ENCODE measurements at places on chromosomes 7 and 10.

GRCh38 chr10:91785830-91786229 is 12.4 kb upstream of the TNKS2 start:
- peaks cover 6% of the 10 kb centered on the region for H3K27me3 ChIP-seq
- no peak for DNase-seq
- no peak overlapping the region for H3K4me3 ChIP-seq

GRCh38 chr10:125093199-125093973 is 67.0 kb downstream of the CTBP2 start:
- no peak overlapping the region for H3K27ac ChIP-seq
- no peaks in the 10 kb centered on the region for H3K36me3 ChIP-seq
- H3K4me3 ChIP-seq = no peak overlapping the region

DNA sequence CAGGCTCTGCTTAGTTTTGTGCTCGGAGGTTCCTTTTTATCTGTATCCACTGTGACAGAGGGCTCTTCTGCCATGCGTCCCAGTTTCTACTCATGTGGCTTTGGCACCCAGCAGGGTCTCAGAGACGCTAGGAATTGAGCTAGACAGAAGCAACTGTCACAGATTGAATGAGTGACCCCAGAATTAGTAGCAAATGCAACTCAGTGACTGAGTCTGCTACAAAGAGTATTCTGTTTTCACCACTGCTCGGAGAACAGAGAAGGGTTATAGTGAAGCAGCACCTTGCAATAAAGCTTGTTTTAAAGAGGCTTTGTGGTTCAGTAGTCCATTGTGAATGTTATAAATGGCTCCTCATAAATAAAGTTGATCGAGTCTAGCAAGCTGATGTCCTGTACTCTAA is 113.2 kb downstream of the DNAH11 start:
- H3K27ac ChIP-seq = no peak overlapping the region
- H3K27me3 ChIP-seq = no peaks in the 10 kb centered on the region
- no peak for DNase-seq
- H3K36me3 ChIP-seq = no peaks in the 10 kb centered on the region

- no peak for DNase-seq
- H3K4me1 ChIP-seq = no peaks in the 10 kb centered on the region
- no peak overlapping the region for H3K27ac ChIP-seq
- H3K27me3 ChIP-seq = no peaks in the 10 kb centered on the region
- H3K36me3 ChIP-seq = no peaks in the 10 kb centered on the region
- H3K4me3 ChIP-seq = no peak overlapping the region
Observed at GRCh38 chr7:154628556-154628955, 374.4 kb downstream of the PAXIP1 start.

- no peaks in the 10 kb centered on the region for H3K27me3 ChIP-seq
- H3K4me1 ChIP-seq = peaks cover 14% of the 10 kb centered on the region
- no peak overlapping the region for H3K27ac ChIP-seq
- no peak overlapping the region for H3K4me3 ChIP-seq
Observed at GRCh38 chr10:77877441-77878344, 48.9 kb downstream of the DLG5 start.

GRCh38 chr10:59595593-59595992 is 114.1 kb downstream of the SLC16A9 start:
- H3K4me3 ChIP-seq = no peak overlapping the region
- DNase-seq = no peak
- no peak overlapping the region for H3K27ac ChIP-seq
- no peaks in the 10 kb centered on the region for H3K4me1 ChIP-seq
- H3K36me3 ChIP-seq = no peaks in the 10 kb centered on the region
- no peaks in the 10 kb centered on the region for H3K27me3 ChIP-seq
